KBM-7 (cell line): ENCODE measurements at places on chromosomes 12 and 14.

DNA sequence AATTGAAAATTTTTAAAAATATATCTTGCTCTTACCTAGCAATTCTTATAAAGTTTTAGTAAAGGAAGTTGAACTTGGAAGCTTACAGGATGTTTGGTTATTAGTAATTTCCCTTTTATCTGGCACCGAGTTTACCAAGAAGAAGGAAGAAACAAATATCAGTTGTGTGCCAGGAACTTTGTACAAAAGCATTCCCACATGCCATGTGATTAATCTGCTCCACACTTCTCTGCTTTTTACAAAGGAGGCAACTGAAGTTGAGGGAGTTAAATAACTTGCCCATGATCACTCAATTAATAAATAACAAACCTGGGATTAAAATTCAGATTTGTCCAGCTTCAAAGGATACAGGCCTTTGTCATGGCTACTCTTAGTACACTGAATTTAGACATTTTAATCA, 122.5 kb upstream of the BCAT1 start:
- no peak for DNase-seq

GRCh38 chr12:52539083-52539820, 13.7 kb downstream of the KRT71 start:
- no peak for DNase-seq

DNA sequence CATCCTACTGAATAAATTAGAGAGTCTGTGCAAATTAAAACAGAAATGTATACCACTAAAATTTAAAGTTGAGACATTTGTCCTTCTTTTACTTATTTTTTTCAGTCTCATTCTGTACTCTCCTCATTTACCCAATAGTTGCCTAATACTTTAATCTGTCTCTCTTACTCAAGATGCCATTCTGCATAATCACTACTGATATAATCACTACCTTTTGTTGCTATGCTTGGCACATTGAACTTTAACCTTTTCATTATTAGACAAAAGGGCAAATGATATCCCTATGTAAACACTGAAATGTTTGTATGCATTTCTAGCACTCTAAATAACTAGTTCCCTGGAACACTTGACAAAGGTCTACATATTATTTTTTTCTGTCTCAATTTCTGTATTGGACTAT, 1108.3 kb upstream of the FLRT2 start:
- no peak for DNase-seq

DNA sequence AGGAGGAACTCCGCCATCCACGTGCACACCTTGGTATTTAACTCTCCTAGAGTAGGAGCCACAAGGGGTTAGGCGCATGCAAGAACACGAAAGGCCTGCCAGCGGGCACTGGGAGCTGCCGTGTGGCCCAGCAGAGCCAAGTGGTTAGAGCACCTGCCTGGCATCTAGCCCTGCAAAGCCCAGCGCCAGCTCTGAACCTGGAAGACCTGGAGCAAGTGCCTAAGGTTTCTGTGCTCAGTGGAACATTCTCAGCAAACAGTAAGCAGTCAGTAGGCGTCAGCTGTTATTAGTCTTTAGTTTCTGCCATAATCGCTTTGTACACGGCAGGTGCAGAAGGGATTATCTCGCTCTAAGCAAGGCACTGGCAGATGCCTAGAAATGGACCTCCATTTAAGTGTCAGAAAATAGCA, 55.4 kb downstream of the SETD3 start:
- DNase-seq: no peak

GRCh38 chr12:18811273-18811672, 73.4 kb downstream of the CAPZA3 start:
- no peak for DNase-seq

- no peak for DNase-seq
Measured at GRCh38 chr12:77372026-77372425, 306.7 kb upstream of the E2F7 start.

GRCh38 chr12:49954863-49955830, 4.6 kb downstream of the AQP2 start:
- no peak for DNase-seq

GRCh38 chr12:553216-554000, 93.7 kb downstream of the B4GALNT3 start:
- DNase-seq: no peak

DNA sequence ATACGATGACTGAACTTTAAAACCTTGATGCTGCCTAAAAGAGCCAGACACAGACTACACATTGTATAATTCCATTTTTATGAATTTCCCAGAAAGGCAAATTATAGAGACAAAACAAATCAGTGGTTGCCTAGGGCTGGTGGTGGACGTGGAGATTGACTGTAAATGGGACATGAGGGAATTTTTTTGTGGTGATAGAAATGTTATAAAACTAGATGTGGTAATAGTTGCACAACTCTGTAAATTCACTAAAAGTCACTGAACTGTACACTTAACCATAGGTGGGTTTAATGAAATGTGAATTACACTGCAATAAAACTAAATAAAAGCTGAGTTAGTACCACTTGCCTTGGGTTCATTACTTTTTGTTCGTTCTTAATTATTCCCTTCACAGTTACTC, 72.1 kb downstream of the PLEKHA5 start:
- DNase-seq: no peak

- no peak for DNase-seq
Measured at GRCh38 chr14:64715628-64716412, 11.6 kb downstream of the PLEKHG3 start.

GRCh38 chr14:65164068-65164824, 61.9 kb upstream of the MAX start:
- DNase-seq: peak; percentile 73

GRCh38 chr14:62439210-62439609, 606.0 kb downstream of the KCNH5 start:
- DNase-seq: no peak

- no peak for DNase-seq
Measured at GRCh38 chr14:64965356-64966000, 6.7 kb downstream of the RAB15 start.

DNA sequence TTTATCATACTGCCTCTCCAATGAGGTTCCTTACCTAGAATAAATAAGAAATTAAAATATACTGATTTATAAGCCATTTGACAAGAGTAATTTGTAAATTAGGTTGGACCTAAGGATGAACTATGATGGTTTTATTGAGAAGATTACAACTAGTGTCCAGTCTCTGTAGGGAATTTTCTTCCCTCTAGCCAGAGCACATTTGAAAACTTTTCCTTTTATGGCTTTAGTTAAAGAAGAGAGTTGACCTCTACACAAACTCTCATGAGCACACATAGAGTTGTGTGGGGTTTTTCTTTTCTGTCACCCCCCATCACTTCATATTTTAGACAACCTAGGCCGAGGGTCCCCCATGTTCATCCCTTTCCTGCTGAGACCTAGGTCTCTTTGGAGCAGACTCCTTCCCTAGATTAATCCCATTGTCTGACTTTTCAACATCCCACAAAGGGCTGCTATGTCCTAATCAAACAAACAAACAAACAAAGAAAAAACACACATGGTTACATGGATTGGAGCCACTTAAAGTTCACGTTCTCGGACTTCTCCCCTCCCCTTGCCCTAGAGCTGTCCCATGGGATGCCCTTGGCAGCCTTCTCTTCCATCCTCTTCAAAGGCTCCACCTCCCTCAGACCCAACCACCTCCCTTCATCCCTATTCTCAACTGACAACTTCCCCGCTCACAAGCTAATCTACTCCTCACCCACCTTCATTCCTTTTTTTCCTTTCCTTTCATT, 40.7 kb downstream of the GPR135 start:
- DNase-seq: no peak

DNA sequence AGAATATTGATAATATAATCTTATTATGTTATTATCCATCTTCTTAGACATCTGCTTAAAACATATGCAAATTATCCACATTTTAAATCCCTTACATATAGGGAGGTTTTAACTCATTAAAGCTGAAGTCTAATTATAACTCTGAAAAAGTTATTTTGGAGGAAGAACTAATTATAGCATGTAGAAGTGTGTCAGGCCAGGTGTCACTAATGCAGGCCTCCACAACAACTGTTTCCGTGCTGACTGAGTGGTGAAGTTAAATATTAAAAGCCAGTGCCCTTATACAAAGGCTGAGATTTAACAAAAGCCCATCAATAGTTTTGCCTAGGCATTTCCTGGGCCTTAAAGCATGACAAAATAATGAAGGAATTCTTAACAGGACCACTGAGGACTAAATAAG, 157.4 kb downstream of the LRRK2 start:
- no peak for DNase-seq

DNA sequence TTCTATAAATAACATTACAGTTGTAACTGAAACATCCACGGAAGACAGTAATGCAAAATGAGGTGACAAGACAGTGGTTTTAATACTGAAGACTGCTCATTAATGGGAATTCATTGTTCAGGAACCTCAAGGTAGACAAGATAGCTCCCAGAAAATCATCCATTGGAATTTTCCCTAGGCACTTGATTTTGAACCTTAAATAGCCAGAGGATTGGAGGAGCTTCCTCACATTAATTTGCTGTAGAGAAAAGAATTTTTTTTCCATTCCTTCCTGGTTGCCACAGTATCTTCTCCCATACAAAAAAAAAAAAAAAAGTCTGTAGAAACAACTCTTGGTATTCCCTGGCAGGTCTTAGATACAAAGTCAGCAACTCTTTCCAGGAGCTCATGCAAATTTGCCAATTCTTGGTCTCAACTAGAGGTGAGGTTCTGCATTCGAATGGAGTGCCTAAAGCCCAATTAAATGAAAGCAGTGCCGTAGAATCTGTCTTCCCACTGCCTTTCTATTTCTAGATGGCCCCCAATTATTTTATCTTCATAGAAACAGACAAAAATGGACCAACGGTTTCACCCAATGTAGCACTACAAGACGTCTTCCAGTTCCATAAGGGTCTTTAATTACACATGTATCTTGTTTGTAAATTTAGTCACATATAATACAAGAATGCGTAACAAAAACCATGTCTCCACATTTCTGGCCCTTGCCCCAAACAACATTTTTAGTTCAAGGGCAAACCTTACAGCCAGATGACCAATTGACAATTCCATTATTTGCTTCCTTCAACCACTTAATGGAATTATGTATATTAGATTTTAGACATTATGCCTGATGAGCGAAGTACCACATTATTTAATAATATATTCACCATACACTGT, 13.5 kb downstream of the SLC38A2 start:
- no peak for DNase-seq

- DNase-seq: no peak
Measured at GRCh38 chr12:49228653-49229052, 36.2 kb upstream of the TUBA1C start.

DNA sequence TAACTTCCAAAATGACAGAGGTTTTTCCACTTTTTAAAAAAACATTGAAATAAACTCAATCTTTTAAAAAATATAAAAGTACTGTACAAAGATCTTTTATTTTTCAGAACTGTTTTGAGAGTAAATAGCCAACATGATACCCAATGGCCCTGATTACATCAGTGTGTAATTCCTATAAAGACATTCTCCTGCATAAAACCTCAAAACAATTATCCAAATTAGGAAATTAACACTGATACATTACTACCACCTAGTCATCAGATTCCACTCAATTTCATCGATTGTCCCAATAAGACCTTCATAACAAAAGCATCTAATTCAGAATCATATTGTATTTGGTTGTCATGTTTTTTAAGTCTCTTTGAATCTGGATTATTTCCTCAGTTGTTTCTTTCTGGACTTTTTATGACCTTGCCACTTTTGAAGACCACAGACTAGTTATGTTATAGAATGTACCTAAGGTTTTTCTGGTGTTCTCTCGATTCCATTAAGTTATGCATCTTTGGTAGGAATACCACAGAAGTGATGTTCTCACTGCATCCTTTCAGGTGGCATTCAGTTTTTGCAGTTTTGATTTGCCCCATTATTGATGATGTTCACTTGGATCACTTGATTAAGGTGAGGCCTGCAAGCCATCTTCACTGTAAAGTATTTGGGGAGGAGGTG, 4.0 kb upstream of the YEATS4 start:
- no peak for DNase-seq

GRCh38 chr14:103380719-103381377, 4.4 kb upstream of the MARK3 start:
- no peak for DNase-seq

DNA sequence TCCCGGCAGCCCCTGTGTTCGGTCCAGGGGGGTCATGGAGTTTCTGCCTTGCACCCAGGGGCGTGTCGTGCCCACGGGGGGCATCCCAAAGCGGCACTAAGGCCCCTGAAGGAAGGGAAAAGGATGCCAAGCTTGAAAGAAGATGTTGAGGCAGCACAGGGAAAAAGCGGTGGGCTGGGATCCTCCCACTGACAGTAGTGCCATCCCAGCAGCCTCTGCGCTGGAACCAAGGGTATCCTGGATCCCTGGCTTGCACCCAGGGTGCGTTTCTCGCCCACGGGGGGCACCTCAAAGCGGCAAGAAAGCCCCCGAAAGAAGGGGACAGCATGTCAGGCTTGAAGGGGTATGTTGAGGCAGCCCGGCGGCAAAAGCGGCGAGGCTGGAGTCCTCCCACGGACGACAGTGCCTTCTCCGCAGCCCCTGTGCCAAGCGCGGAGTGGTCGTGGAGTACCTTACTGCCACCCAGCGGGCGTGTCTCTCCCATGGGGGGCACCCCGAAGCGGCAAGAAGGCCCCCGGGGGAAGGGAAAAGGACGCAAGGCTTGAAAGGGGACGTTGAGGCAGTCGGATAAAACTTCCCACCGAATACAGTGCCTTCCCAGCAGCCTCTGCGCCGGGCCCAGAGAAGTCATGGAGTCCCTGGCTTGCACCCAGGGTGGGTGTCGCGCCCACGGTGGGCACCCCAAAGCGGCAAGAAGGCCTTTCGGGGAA, 164.4 kb upstream of the ALG10B start:
- no peak for DNase-seq

- DNase-seq: no peak
Measured at GRCh38 chr12:27332407-27332713, 276 bp upstream of the BMAL2 start.

GRCh38 chr14:96285667-96286066, 29.7 kb downstream of the BDKRB1 start:
- DNase-seq: no peak

- DNase-seq: no peak
Measured at GRCh38 chr14:91419044-91419397, 1.4 kb upstream of the CCDC88C start.

- peak; percentile 44 for DNase-seq
Measured at GRCh38 chr14:69183735-69184134, 7.6 kb upstream of the EXD2 start.

DNA sequence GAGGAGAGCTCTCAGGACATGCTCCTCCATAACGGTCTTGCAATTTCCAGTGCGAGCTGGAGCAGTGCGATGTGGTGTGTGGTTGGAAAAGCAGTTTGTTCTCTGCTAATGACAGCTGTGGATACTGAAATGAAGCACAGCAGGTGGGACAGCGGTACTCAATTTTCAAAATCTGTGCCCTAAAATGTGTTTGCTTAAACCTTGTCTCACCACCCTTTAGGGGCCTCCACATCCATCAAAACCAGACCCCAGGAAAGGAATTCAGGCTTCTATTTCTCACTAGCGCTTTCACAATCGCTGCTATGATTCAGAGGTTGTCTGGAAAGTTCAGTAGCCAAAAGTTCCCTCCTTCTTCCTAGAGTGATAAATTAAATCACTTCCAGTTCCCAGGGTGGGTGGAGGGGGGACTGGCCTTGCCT, 440.8 kb downstream of the EGLN3 start:
- no peak for DNase-seq

GRCh38 chr12:5900533-5901205, 44.4 kb downstream of the ANO2 start:
- DNase-seq: no peak

- DNase-seq: no peak
Measured at GRCh38 chr12:90245391-90245790, 536.8 kb upstream of the ATP2B1 start.

- peak; percentile 39 for DNase-seq
Measured at GRCh38 chr14:56490379-56490778, 89.2 kb upstream of the TMEM260 start.

GRCh38 chr12:26197832-26198231, 2.5 kb downstream of the SSPN start:
- no peak for DNase-seq
